Skin of body (tissue), 3 donors: ENCODE measurements at places on chromosomes 12 and 14.

- DNase-seq: no peak
Measured at GRCh38 chr12:62709311-62709710, 225.6 kb downstream of the PPM1H start.

DNA sequence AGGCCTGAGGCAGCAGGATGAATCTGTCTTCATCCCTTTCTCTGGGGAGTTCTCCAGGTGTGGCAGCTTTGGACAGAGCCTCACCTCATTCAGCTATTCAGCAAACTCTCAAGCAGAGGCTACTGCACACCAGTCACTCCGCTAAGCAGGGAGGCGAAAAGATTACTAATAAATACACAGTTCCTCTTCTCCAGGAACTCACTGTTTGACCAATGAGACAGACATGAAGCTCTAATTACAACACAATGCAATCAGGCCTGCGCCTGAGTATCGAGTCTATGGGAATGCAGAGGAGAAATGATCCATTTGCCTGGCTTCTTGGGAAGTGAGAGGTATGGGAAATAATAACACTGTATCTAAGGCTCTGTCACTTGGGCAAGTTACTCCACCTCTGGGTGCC, 178.1 kb downstream of the CRADD start:
- no peak for DNase-seq

GRCh38 chr12:104426926-104427546, 29.7 kb upstream of the CHST11 start:
- no peak for DNase-seq

GRCh38 chr14:70148911-70149595, 39.7 kb downstream of the SLC8A3 start:
- DNase-seq: no peak

DNA sequence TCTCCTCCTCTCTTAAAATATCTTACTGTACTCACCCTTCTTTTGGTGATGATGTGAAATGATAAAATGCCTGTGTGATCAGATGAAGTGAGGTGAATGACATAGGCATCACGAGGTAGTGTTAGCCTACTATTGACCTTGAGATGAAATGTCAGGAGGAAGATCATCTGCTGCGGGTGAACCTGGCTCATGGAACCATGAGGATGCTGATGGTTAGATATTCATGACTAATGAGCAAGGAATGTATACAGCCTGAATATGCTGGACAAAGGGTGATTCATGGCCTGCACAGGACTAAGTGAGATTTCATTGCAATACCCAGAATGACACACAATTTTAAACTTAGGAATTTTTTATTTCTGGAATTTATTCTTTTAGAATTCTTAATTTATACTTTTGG, 89.6 kb downstream of the DAAM1 start:
- no peak for DNase-seq

DNA sequence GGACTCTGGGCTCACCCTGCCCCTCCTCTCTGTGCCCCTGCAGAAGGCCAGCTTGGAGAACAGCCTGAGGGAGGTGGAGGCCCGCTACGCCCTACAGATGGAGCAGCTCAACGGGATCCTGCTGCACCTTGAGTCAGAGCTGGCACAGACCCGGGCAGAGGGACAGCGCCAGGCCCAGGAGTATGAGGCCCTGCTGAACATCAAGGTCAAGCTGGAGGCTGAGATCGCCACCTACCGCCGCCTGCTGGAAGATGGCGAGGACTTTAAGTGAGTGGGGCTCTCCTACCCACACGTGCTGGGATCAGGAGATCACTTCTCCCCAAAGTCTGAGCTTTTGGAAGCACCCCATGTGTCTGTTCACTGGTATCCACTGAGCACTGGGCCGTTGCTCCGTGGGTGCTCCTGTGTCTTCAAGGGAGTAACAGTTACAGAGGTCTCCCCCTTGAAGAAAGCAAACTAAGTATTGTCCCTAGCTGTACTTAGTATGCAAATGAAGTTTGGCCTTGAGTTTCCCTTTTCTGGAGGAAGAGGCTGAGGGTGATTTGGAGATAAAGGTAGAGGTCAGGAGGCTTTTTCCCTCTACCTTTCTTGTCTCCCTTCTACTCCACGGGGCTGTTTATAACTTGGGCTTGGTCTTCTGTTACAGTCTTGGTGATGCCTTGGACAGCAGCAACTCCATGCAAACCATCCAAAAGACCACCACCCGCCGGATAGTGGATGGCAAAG, 3.3 kb downstream of the KRT18 start:
- no peak for DNase-seq

- no peak for DNase-seq
Measured at GRCh38 chr12:98752726-98753125, 107.6 kb downstream of the APAF1 start.

- no peak for DNase-seq
Measured at GRCh38 chr14:93906341-93907329, 20.5 kb upstream of the FAM181A start.

- no peak for DNase-seq
Measured at GRCh38 chr12:27253347-27253746, 9.3 kb downstream of the STK38L start.

GRCh38 chr12:31035226-31035625, 38.4 kb upstream of the DDX11 start:
- no peak for DNase-seq

GRCh38 chr12:51415931-51416330, 8.7 kb upstream of the SLC4A8 start:
- DNase-seq: no peak

DNA sequence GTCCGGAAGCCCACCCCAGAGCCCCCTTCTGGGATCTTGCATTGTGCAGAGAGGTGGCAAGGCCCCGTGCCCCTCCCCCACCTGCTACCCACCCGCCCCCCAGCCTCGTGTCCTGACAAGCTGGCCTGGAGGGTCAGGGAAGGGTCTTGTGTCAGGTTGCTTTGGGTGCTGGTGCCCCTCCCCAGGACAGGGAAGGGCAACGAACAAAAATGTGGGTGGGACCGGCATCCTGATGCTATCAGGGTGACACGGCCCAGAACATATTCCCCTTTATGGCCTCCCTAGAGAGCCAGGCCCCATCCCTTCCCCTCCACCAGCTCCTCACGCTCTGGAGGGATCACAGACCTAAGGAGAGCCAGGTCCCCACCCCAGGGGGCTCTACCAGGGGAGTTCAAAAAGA, 38.7 kb upstream of the TMEM179 start:
- DNase-seq: no peak

- DNase-seq: no peak
Measured at GRCh38 chr12:30885321-30885720, 41.2 kb upstream of the TSPAN11 start.

DNA sequence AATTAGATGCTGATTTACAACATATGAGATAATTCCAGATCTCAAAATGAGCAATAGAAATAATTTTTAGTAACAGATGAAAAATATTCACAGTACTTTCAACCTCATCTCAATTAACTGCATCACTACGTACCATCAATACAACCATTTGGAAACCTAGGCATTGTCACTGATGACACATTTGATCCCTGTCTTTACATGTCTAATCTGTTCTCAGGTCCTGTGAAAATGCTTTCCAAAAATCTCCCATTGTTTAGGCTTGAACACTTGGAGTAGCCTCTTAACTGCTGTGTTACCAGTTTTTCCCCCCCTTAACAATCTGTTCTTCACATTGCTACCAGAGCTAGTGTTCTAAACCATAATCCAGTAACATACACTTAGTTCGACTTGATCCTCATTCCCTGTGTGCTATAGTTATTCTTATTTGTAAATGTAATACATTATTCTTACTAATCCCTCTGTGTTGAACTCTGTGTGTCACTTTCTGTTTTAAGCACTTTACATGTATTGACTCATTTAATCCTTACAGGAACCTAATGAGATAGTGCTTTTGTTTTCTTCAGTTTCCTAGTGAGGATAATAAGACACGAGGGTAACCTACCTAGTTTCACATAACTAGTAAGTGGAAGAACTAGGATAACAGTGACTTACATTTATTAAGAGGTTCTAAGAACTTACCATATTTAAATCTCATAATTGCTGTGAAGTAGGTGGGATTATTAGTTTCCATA, 41.7 kb downstream of the LARP4 start:
- no peak for DNase-seq

- no peak for DNase-seq
Measured at GRCh38 chr14:97107760-97108159, 310.6 kb downstream of the VRK1 start.

DNA sequence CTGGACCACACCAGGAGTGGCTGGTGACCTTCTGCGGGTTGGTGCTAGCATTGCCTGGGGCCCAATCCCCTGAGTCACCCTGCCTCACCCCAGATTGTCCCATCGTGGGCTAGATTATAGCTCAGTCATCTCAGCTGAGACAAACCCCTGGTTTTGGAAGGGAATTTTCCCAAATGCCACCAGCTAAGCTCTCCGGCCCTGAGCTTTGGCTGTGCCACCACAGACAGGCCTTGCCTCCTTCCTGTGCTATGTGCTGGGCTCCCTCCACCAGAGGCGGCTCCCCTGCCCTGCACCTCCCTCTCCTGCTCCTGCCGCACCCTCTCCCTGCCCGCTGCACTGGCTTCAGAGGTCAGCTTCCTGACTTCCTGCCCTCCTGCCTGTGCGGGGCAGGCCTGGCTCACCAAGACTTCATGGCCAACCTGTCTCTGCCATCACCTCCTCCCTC, 196.3 kb downstream of the TSPAN9 start:
- DNase-seq: no peak

DNA sequence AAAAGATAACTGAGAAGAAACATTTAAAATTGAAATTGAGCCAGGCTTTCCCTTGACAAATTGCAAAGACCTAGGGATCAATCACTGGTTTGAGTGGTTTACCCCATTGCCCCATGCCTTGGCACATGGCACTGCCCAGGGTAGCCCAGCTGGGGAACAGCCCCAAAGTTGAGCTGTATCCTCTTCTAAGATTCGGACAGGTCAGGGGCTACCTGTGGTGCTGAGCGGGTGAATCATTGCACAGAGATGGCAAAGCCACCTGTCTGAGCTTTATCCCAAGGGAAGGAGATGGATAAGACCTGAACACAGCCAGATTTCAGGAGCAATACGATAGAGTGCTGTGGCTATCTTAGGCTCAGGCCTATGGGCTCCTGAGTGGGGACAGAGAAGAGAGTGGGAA, 7.0 kb downstream of the IFI27L2 start:
- DNase-seq: no peak

- DNase-seq: no peak
Measured at GRCh38 chr14:54797556-54797955, 105.1 kb downstream of the GCH1 start.

- DNase-seq: no peak
Measured at GRCh38 chr12:94954029-94954685, 49.3 kb downstream of the NDUFA12 start.

GRCh38 chr12:58592475-58593207, 327.7 kb downstream of the LRIG3 start:
- no peak for DNase-seq

GRCh38 chr12:57965766-57966165, 24.4 kb downstream of the ATP23 start:
- DNase-seq: no peak

- no peak for DNase-seq
Measured at GRCh38 chr12:43103866-43104265, 448.1 kb downstream of the ADAMTS20 start.

- no peak for DNase-seq
Measured at GRCh38 chr14:104788161-104788818, 7.3 kb downstream of the AKT1 start.

DNA sequence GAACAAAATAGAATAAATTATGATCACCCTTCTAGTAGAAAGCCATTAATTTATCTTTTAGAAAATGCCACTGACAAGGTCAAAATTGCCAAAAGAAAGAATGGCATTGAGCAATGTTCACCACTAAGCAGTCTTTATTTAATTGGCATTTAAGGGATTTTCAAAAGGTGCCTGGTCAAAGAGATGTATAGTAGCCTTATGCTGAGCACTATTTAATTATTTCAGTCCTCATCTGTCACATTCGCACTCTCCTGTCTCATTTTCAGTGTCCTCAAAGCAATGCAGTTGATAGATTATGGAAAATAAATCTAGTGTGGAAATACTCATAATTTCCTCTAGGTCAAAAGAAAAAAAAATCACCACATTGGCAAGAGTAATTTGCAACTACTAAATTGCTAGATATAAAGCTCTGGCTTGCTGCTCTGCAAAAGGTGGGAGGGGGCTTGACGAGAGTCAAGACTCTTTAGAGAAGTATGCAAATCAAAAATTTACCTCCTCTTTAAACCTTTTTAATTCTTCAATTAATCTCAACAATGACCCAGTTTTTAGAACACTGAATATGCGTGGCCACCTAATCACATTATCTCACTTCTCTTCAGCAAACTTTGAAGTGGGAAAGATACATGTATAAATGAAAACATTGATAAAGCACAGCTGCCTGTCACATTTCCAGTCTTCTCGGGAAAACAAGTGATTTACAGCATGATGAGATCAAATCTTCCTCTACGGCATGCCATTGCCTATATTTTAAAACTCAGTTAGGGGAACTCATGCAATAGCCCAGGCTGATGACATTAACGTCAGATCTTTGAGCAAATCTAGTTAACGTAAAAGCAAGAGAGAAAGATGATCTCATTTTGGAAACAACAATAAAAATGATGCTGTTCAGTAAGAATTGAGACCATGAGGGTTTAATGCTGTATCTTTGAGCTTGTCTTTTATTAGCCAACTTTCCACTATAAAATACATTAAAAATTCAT, 373.1 kb upstream of the DCN start:
- peak; percentile 89 for DNase-seq

GRCh38 chr14:93239869-93240677, 33.0 kb downstream of the UBR7 start:
- DNase-seq: no peak

GRCh38 chr12:2687058-2687457, 107.7 kb upstream of the FKBP4 start:
- no peak for DNase-seq

DNA sequence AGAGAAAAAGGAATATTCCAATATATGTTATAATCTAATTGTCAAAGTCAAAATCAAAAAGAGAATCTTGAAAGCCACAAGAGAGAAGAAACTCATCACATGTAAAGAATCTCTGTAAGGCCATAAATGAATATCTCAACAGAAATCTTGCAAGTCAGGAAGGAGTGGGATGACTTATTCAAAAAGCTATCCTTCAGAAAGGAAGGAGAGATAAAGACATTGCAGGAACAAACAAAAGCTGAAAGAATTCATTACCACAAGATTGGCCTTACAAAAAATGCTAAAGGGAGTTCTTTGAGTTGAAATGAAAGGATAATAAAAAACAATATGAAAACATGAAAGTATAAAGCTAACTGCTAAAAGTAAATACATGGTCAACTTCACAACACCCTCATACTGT, 286.8 kb downstream of the LRIG3 start:
- DNase-seq: no peak

DNA sequence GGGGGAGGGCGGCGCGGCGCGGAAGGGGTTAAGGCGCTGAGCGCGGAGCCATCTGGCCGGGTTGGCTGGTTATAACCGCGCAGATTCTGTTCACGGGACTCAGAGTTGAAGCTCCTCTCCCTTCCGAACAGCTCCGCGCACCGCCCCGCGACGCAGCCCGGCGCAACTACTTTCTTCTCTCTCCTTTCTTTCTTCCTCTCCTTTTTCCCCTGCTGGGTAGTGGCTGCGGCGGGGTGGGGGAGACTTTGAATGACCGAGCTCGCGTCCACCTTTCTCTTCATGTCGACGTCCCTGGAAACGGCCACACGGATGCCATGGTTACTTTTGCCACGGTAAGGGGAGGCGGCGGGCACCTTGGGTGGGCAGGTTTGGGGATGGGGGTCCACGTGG, at the start of gene NTF3:
Gene NTF3 (plus strand): TSS at position 98 of the 390 bp plus-strand sequence. CDS start 217 bp downstream, at position 315.
- peak; percentile 38 for DNase-seq
